ENCODE measurements at places on chromosomes 3 and 15.

GRCh38 chr15:95712785-95713184, 617.7 kb upstream of the NR2F2 start:
- no peak for DNase-seq

- no peak for DNase-seq
Measured at GRCh38 chr3:87958289-87958688, 100.5 kb downstream of the CGGBP1 start.

- no peak for DNase-seq
Measured at GRCh38 chr15:45548753-45549520, 26.4 kb upstream of the SLC30A4 start.

- DNase-seq, result no peak
Measured at GRCh38 chr3:159845737-159846136, 142.9 kb upstream of the IL12A start.

DNA sequence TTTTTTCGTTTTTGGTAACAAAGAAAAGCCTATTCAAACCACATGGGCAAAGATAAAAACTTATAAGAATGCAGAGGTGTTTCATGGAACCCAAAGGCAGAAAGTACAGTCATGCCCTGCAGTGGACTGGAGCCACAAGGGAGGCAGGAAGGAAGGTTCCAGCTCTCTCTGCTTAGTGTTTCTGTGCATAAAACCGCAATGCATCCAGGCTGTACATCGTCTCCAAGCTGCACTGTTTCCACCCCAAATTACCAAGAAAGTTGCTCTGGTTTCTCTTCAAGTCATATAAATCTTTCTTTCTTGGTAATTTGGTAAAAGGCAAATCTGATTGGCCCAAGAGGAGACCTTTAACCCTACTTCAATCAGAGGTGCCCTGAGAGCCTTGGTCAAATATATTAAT, 15.8 kb downstream of the TRAT1 start:
- no peak for DNase-seq

GRCh38 chr3:157999246-157999645, 107.0 kb downstream of the SHOX2 start:
- no peak for DNase-seq

DNA sequence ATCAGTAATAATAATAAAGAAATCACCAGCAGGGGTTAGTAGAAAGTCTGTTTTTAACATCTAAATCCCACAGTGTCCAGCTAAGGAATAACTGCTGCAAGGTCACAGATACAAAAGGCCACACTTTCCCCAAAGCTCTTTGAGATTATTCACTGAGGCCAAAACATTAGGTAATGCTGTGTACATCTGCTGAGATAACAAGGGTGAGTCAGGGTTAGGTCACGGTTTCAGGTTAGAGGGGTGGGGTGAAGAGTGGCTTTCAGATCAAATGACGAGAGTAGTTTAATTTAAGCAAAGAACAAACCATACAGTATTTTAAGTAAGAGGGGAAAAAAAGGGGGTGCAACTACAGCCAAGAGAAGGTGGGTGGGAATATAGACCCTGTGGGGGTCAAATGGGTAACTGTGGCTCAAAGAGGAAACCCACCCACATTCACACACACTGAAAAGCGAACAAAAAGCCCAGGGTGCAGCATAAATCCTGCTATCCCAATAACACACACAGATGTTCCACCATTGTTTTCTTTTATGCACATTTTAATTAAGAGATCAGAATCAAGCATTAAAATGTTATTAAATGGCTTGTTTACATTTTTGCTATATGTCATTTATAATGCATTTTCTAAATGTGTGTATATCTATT, 412.9 kb downstream of the TIGIT start:
- DNase-seq, result no peak

GRCh38 chr3:32109256-32109655, 2.8 kb downstream of the GPD1L start:
- peak; percentile 91 for DNase-seq

DNA sequence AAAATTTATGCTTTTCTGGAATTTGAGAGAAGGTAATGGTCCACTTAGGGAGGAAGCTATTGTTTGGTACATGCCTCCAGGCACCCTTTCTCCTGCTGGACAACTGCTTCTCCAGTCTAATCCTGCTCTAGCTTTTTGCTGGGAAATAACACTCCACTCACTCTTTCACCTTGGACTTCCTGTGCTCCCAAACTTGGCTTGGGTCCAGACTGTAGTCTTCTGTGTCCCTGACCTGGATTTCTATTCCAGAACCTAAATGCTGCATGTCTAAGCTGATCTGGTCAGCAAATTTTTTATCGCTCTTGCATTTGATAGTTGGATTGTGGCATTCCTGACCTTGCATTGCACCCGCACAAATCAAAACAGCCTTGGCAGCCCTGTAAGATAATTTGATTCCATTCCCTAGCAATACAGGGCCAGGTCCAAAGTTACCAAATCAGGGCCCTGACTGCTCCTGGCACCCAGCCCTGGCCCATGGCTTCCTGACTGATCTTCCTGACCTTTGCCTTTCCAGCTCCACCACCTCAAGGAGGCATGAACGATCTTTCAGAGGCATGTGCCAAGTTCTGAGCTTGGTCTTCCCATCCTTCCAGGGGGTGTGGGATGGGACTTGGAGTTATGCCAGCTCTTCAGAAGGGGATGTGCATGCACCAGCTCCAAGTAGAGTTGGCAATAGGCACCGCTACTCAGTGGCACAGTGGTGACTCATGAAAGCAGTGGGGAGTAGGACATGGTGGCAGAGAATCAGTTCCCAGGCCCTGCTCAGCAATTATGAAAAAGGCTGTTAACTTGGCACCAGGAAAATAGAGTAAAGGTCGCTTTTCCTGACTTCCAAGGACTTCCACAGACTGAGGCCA, 43.9 kb upstream of the GOLGA8J start:
- no peak for DNase-seq

DNA sequence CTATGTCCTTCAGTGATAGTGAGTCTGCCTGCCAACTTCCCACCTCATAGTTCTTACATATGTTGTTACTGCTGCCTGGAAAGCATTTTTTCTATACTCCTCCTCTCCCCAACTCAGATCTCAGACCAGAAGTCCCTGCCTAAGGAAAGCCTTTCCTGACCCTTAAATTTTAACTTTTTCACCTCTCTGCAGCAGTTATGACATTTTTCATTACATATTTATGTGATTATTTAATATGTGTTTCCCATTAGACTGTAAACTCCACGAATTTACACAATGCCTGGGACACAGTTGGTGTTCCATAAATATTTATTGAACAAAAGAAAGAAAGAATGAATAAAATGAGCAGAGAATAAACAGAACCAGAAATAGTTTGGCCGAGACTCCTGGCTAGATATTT, 125.5 kb downstream of the MITF start:
- no peak for DNase-seq

DNA sequence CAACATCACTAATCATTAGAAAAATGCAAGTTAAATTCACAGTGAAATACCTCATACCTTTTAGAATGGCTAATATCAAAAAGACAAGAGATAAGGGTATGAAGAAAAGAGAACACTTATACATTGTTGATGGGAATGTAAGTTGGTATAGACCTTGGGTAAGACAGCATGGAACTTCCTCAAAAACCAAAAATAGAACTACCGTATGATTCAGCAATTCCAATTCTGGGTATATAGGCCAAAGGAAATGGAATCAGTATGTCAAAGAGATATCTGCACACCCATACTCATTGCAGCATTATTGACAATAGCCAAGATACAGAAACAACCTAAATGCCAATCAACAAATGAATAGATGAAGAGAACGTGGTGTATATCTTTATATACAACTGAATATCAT, 166.8 kb upstream of the LRRN1 start:
- no peak for DNase-seq

GRCh38 chr15:53225781-53226180, 435.6 kb upstream of the ONECUT1 start:
- no peak for DNase-seq

DNA sequence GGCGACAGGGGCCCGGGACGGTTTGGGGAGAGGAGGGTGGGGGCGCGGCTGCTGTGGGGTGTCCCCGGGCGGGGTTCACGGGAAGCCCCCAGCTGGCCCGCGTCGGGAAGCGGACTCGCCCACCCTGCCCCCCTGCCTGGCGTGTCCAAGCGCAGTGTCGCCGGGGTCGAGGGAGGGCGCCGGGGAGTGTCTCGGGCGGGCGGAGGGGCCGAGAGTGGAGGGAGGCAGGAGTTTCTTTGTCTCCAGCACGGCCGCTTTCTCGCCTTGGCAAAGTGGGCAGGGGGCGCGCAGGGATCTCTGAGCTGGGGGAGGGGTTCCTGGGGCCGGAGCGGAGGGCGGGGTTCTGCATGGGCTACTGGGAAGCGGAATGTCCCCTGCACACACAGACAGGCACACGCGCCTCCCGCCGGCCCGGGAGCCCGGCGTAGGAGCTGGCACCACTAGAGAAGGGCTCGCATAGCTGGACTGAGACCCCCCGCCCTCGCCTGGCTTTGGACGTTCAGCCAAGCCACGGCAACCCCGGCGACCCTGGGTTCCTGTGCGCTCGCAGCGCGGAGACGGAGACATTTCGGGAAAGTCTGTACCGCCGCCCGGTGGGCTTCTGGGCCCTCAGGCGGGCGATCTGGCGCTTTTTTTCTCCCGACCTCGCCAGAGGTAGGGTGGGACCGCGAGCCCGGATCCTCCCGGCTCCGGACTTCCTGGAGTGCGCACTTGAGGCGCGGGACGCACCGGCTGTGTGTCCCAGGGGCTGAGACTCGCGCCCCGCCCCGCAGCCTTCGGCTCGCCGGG, 822 bp downstream of the ST8SIA2 start:
- DNase-seq, result no peak

DNA sequence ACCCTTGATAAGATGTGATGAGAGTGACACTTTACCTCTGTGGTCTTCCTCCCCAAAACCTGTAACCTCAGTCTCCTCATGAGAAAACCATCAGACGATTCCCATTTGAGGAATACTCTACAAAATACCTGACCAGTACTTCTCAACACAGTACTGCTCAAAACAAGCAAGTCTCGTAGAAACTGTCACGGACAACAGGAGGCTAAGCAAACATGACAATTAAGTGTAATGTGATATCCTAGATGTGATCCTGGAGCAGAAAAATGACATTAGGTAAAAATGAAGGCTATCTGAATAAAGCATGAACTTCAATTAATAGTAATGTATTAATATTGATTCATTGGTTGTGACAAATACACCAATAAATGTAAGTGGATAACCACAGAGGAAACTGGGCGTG, 113.6 kb downstream of the CACNA2D3 start:
- DNase-seq, result no peak

DNA sequence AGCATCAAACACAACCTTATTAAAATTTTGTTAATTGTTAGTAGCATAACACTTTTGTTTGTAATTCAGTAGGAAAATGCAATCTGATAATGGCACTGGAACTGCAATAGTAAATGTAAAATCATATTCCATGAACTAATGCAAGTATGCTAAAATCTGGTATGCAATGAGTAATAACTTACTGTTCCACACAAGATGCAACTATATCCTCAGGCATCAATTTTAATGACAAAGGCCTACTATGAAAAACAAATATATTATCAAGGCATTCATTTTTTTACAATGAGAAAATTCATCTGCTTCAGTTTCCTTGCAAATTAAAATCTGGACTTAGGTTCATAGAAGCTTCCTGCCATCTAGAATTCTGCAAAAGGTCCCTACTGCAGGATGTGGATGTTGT, 1.4 kb upstream of the NSMCE3 start:
- DNase-seq, result no peak

DNA sequence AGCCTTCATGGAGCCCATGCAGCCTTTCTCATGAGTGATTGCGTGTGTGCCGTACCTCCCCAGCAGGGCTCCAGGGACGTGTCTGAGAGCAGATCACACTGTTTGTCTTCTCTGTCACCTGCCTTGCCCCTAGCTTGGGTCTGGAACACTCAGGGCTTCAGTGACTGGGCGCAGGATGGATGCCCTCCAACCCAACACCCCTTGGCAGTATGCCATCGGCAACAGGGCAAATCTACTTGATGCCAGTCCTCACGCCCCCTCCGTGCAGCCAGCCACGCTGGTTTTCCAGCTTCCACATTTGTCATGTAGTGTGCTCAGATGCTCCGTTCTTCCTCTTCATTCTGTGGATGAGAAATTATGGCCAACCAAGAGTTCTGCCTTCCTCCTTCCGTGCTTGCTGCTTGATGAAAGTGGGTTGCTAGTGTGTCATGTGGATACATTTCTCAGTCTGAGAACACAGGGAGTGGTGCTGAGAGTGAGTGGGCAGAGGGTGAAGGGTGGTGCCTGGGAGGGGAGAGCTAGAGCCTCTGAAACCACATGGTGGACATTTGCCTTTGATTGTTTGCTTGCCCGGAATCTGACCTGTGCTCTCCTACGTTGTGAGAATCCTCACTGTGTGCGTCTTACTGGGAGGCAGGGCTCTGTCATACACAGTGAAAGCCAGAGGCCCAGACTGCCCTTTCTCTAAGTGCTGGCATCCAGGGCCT, 97.2 kb downstream of the FAM43A start:
- no peak for DNase-seq

- DNase-seq, result no peak
Measured at GRCh38 chr3:149235599-149236424, 14.2 kb upstream of the CP start.

DNA sequence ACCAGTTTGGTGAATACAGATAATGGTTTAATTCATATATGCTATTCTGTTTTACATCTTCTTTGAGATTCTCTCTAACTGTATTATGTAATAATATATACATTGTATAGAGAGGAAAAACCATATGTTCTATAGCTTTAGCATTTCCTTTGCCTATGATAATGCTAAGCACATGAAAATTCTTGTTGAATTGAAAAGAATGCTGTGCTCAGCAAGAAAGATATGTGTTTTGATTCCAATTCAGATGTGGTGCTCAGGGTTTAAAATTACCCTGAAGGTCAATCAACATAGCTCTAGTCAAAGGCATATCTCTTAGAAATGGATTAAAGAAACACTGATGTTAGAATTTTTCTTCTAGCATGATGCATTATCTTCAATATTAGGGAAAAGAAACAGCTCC, 8.5 kb upstream of the TUSC7 start:
- DNase-seq, result no peak

GRCh38 chr15:49145651-49146609, 9.5 kb downstream of the COPS2 start:
- DNase-seq, result no peak

DNA sequence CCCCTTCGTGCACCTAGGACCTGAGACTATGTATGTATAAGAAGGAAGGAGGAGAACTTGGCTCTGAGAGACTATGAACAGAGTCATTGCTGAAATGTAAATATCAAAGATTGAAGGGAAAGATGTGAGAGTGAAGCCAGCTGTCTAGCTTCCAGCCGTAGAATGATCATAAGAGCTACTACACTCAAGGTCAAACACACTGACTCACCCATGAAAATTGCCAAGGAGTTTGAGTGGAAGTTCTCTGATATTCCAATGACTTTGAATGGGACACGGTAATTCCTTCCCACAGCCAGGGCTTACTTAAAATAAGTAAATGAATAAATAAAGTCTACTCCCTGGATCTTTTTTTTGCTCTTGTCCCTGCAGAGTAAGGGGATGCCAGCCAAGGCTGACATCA, 398.9 kb upstream of the TPRG1 start:
- DNase-seq, result no peak

- no peak for DNase-seq
Measured at GRCh38 chr15:43111354-43111753, 5.5 kb upstream of the UBR1 start.

DNA sequence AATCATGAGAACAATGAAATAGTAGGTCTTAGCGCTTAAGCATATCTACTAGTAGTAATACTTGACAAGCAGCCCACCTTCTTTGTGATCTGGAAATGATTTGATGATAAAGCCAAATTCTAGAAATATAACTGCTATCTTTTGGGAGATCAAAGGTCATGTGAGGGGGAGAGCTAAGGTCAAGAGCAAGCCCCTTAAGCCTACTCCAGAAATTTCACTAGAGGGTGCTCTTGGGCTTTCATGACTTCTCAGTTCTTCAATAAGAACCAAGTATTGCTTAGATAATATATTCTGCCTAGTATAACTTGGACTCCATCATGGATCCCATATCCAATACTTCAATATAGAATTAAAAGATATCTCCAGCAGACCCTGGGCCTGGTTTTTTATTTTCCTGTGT, 319.6 kb downstream of the ZBTB20 start:
- DNase-seq, result no peak

All from left ventricle myocardium inferior (tissue), 1 donor.